ENCODE measurements at places on chromosomes 7 and 10. TPM values are rescaled to one million over a fixed set of nuclear protein-coding genes. Genes with fewer than 3 reads are reported as not detected.
A peak's percentile ranks its signal among the peaks of the same experiment; 100 is the strongest.

The ABCC2 gene
- 0.59 TPM for total RNA-seq

DNA sequence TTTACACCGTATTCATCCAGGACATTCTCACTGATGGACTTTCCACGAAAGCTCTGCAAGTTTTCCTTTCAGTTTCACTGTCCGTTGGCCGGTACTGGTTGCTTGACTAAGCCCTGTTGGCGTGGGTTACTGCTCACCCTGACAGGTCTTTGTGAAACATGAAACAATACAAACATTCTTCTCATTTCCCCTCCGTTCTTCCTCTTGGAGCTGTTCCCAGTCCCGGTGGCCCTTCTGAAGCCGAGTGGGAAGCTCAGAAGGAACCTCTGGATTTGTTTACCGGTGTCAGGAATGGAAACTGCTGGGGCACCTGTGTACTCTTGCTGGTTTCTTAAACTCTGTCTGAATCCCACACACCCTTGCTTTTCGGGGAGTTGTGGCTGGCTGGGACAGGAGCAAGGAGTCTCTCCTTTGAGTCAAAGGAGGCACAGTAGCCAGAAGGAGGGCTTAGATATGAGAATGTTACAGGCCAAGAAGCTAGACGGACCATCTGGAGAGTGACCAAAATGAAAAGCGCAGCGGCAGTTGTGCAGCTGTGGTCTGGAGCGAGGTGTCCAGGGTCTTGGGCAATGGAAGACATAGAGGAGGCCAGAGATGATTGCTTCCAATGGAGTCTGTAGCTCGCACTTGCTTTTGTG lies 45.7 kb downstream of the LYZL2 start:
- peak; percentile 39 for DNase-seq

The ABCA13 gene
- not detected for total RNA-seq

The EGR2 gene
- total RNA-seq: 0.30 TPM

- no peak for DNase-seq
Measured at GRCh38 chr7:46568420-46569132, 647.5 kb upstream of the IGFBP3 start.

DNA sequence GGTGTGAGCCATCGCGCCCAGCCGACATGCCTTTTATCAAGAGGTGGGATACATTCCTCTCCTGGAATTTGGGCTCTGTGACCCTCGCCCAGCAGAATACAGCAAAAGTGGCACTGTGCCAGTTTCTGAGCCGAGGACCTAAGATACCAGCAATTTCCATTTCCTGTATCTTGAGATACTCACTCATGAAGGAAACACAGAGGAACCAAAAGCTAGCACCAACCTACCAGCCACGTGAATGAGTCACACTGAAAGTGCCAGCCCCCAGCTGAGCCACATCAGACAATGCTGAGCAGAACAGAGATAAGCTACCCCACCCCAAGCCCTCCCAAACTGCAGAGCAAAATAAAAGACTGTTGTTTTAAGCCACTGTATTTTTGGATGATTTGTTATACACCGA lies 56.3 kb downstream of the CACUL1 start:
- no peak for DNase-seq

GRCh38 chr7:44771358-44771757 lies 22.7 kb downstream of the ZMIZ2 start:
- DNase-seq: no peak

DNA sequence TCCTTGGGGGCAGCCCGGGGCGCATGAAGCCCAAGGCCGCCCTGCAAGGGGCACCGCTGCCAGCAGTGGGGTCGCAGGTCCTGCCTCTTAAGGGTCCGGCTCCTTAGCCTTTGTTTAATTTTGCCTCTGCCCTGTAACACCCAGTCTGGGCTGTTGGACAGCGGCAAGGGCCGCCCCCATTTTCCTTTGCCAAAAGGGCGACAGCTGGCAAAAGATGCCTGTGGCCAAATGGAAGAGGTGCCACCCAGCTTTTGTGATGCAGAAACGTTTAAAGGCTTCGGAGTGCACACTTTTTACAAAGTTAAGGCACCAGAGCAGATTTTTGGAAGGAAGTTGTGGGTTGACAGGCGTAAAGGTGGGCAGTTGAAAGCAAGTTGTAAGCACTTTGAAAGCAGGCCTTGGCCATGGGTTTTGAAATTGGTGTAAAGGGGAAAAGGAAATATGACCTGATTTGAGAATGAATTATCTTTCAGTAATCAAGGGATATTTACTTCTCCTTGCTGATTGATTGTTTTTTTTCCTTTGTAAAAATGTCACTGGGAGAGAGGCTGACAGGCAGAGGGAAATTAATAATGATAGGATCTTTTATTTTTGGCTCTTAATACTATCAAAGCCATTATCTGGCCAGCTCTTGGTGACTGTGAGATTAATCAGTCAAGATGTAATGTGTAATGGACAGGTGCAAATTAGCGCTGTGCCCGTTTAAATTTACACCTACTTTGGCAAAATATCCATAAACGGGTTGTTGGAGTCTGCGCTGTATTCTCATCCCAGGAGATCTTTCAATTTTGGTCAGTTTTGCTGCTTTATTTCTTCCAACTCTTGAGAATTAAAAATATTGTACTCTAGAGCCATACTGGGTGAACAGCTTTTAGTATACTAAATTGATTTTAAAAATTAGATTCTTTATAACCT lies 1.2 kb downstream of the CASD1 start:
- DNase-seq: peak; percentile 60

GRCh38 chr10:124075231-124075955 lies 18.0 kb downstream of the CHST15 start:
- DNase-seq: peak; percentile 48

The MSMB gene
- total RNA-seq: not detected

DNA sequence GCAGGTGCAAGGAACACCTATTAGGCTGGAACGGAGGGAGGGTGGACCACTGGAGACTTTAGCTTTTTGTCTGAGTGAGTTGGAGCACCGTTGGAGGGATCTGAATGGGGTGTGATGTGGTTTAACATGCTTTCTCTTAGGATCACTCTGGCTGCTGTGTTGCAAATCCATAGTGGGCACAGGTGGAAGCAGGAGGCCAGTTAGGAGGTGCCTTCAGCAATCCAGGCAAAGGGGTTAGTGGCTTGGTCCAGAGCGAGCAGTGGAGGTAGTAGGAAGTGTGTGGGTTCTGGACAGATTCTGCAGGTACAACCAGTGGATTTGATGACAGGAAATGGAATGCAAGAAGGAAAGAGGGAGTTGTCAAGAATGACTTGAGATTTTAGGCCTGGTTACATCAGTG lies 95.0 kb downstream of the MMRN2 start:
- no peak for DNase-seq

- DNase-seq: no peak
Measured at GRCh38 chr10:43692051-43692825, 43.6 kb upstream of the ZNF32 start.

DNA sequence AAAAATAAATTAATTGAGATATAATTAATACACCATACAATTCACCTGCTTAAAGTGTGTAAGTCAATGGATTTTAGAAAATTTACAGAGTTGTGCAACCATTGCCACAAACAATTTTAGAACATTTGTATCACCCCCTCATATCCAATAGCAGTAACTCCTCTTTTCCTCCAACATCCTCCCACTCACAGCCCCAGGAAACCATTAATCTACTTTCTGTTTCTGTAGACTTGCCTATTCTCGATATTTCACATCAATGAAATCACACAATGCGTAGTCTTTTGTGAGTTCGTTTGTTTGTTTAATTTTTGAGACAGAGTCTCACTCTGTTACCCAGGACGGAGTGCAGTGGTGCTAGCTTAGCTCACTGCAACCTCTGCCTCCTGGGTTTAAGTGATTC lies 13.7 kb upstream of the HERC4 start:
- no peak for DNase-seq

The PNLIP gene
- total RNA-seq: not detected

The HECW1 gene
- total RNA-seq: 2.0 TPM

The TSC22D4 gene
- total RNA-seq: 76.6 TPM

- no peak for DNase-seq
Measured at GRCh38 chr10:44781131-44781530, 130.0 kb upstream of the TMEM72 start.

The PPP1R9A gene
- not detected for total RNA-seq

GRCh38 chr10:15280462-15280861 lies 90.6 kb downstream of the FAM171A1 start:
- no peak for DNase-seq

The BHLHA15 gene
- total RNA-seq: 4.3 TPM

The AGR3 gene
- not detected for total RNA-seq

GRCh38 chr7:4682621-4683042 lies 537 bp downstream of the FOXK1 start:
- peak; percentile 51 for DNase-seq

- no peak for DNase-seq
Measured at GRCh38 chr7:131898418-131898817, 342.0 kb upstream of the PODXL start.

The PLCE1 gene
- total RNA-seq: not detected

DNA sequence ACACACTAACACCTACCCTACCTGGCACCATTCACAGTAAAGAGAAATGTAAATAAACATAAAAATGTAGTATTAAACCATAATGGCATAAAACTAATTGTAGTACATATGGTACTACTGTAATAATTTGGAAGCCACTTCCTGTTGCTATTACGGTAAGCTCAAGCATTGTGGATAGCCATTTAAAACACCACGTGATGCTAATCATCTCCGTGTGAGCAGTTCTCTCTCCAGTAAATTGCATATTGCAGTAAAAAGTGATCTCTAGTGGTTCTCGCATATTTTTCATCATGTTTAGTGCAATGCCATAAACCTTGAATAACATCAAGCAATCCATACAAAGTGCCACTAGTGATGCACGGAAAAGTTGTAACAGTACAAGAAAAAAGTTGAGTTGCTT lies 75.4 kb downstream of the CFTR start:
- no peak for DNase-seq

The ABCB8 gene
- 63.9 TPM for total RNA-seq

The SCIN gene
- not detected for total RNA-seq

- DNase-seq: no peak
Measured at GRCh38 chr7:29797112-29797944, 9.0 kb upstream of the WIPF3 start.

DNA sequence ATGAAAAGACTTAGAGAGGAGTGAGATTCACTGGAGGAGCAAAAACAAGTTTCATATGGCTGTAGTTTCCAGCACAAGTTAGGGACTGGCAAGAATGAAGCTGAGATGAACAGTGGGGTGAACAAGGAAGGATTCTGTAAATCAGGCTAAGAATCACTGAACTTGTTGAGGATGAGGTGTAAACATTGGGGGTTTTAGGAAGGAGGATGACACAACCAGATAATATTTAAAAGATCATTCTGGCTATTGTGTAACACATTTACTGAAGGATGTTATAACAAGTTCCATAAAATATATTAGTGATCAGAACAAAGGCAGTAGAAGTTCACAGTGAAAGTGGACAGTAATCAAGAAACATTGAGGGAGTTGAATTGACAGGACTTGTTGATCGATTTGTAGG lies 68.9 kb downstream of the CD36 start:
- DNase-seq: no peak

GRCh38 chr10:80660736-80661135 lies 123.0 kb downstream of the SH2D4B start:
- no peak for DNase-seq

The RBP4 gene
- not detected for total RNA-seq

- no peak for DNase-seq
Measured at GRCh38 chr10:124658591-124659242, 85.5 kb downstream of the FAM53B start.

- DNase-seq: peak; percentile 70
Measured at GRCh38 chr10:50653142-50653541, 29.4 kb upstream of the SGMS1 start.

- DNase-seq: peak; percentile 56
Measured at GRCh38 chr10:24642921-24643678, 80.6 kb downstream of the ARHGAP21 start.

The FAM180A gene
- total RNA-seq: not detected

DNA sequence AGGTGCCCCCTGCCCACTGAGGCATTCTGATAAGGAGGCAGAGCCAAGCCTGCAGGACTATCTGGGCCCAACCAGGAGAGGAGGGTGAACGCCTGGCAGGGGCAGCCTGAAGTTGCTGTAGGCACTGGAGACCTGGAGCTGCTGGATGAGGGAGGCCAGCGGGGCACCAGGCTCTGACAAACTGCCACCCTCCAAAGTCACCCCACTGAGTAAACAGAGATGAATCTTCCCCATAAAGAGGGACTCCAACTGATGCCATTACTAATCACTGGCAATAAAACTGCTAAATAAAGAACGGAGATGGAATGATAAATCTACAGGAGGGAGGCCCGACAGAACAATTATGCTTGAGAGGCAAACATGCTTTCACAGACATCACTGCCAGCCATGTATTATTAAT lies 44.2 kb downstream of the DRGX start:
- no peak for DNase-seq

The TUBAL3 gene
- not detected for total RNA-seq

The AKR1D1 gene
- total RNA-seq: not detected

- no peak for DNase-seq
Measured at GRCh38 chr7:29955075-29955792, 34.4 kb downstream of the SCRN1 start.

DNA sequence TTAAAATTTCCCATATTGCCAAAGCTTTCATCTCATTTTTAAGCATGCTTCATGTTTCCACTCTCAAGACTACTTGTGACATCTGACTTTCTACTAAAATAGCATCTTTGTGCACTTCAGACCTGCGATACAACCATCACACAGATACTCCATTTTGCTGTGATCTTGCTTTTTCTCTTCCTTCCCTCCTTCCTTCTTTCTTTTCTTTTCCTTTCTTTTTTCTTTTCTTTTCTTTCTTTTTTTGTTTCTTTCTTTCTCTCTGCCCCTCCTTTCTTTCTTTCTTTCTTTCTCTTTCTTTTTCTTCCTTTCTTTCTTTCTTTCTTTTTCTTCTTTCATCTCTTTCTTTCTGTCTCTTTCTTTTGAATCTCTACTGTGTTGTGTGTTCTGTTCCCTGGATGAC lies 194.0 kb upstream of the KCND2 start:
- DNase-seq: no peak

All from OCI-LY7 (cell line).